ENCODE measurements at places on chromosomes 6 and 20. TPM values are rescaled to one million over a fixed set of nuclear protein-coding genes. Genes with fewer than 3 reads are reported as not detected.

GRCh38 chr6:168216751-168217191, 102.8 kb downstream of the DACT2 start:
- DNase-seq = no peak

Gene C20orf144
- 0.29 TPM for total RNA-seq

Gene PHACTR1
- 6.6 TPM for total RNA-seq

Gene PDE7B
- total RNA-seq = 5.1 TPM

DNA sequence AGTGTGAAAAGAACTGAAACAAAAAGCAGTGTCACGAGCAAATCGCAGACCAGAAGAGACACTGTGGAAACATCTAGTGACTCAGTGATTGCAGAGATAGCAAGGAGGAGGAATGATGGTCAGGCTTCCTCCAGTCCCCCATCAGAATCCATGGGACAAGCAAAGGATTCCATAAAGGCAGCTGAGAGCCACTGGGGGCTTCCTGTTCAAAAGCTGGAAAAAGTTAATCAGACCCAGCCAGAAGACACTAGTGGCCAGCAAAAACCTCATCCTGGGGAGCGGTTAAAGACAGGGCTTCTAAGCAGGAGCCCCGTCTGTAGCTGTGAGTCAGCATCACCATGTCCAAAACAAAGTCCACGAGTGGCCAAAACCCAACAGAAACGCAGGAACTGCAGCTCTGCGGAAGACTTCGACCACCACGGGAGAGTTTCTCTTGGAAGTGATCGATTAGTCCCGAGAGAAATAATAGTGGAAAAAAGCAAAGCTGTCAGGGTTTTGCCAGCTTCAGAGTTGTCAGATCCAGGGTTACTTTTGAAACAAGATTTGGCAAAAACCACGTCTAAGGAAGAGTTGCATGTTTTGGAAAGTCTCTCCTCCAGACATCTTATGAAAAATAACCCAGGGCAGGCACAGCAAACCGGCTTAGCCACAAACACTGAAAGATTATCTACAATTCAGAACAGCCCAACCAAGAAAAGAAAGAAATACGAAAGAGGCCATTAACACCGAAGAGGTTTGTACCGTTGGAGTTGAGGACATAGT, 51.0 kb downstream of the JAG1 start:
- no peak for DNase-seq
